NCI-H2081 treated with DMSO at 0.1 percent for 48 hours (cell line): ENCODE measurements at places on chromosomes 5 and 9.

- no peak for DNase-seq
Observed at GRCh38 chr9:130965680-130966079, 26.6 kb upstream of the FIBCD1 start.

DNA sequence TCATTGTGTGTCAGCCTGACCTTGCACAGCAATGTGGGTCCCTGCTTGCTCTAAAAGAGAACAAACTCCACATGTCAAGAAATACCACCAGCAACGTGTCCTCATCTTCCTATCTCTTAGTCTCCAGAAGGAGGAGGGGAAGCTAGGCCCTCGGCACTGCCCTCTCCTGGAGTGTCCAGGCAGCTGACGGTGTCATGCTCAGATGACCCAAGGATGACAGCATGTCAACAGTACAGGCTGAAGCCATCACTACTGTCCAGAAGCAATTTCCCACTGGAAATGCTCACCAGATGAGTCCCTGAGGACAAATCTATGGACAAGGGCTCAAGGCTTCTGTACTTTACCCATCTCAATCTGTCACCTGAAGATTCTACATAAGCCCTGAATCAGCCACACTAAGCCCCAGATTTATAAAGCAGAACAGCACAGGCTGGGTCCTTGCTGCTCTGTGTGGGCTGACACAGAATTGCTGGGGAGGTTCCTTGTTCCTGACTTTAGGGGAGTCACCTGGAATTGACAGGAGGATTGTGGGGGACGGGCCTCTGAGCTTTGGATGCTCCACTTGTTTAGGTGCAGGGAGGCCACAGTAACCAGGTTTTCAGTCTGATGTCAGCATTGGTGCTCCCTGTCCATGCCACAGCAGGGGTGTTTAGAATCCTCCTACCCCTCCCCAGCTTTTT lies 210.2 kb downstream of the DAB2IP start:
- no peak for DNase-seq

DNA sequence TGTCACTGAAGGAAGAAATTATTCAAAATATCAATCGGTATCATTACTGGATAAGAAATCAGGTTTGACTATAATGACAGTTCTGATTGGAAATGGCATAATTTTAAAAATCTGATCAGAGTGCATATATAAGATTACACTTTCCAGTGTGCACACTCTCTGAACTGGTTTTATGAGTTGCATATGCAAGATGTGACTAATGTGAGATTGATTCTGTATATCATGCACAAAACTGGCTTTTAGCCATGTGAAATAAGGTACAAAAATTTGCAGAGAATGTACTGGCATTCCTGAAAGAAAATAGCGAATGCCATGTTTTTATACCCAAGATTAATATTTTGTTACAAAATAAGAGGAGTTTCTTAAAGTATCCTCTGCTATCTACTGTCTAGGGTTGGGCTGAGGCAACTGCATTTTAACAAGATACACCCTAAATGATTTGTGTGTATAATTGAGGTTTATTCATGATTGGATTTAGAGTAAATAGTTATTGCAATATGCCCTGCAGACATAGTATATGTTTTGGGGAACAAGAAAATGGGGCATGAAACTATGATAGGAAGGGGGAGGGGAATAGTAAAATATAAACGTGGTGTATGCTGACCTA lies 70.7 kb downstream of the LNPEP start:
- no peak for DNase-seq

DNA sequence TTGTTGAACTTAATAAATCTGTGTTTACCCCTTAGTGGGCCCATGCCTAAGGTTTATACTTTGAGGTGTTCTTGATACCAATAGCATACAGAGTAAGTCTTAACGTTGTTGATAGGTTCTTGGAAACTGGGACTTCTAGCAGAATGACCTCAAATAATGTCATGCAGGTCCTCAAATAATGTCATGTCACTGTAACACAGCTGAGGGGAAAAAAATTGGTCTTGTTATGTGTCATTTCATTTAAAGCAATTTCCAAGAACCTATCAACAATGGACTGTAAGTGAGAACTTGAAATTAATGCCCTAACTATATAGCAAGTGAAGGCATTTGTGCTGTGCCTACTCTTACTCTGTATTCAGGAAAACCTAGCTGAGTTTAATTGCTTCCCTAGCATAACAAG lies 7.2 kb downstream of the DNAJA1 start:
- no peak for DNase-seq

GRCh38 chr5:175548626-175549311 lies 70.4 kb downstream of the SFXN1 start:
- DNase-seq: no peak

DNA sequence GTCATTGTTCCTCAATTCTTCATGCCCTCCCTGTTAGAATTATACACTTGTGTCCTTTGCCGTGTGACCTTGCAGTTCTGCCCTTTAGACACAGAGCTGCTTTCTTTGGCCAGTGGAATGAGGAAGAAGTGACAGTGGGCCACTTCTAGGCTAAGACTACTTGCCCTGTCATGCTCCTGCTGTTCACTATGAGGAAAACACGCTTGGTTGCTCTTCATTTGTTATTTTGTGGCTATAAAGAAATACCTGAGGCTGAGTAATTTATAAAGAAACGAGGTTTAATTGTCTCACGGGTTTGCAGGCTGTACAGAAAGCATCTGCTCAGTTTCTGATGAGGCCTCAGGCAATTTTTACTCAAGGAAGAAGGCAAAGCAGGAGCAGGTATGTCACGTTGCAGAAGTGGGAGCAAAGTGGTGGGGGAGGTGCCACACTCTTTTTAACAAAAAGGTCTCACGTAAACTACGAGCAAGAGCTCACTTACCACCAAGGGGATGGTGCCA lies 279.1 kb upstream of the DMAC1 start:
- no peak for DNase-seq

- no peak for DNase-seq
Observed at GRCh38 chr5:80632700-80633099, 21.8 kb upstream of the MSH3 start.

GRCh38 chr9:18350995-18351595 lies 122.9 kb upstream of the ADAMTSL1 start:
- DNase-seq: no peak

DNA sequence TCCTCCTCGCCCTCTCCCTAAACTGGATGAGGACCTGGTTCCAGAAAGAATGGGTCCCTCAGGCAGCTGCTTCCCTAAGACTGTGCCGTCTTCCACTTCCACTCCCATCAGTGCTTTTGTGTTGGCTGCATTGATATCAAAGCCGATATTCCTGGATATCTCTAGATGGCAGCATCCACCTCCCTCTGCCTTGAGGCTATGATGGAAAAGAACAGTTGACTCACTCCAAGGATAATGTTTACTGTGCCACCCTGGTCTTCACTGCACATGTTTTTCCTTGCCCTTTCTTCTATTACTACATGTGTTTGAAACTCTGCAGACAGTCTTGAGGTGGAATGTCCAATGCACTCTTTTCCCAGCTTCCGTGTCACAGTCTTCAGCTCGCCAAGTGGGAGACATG lies 211.6 kb downstream of the MAST4 start:
- DNase-seq: no peak

- DNase-seq: no peak
Observed at GRCh38 chr5:22850981-22851380, 2.2 kb downstream of the CDH12 start.

GRCh38 chr9:81574405-81574804 lies 114.9 kb downstream of the TLE1 start:
- no peak for DNase-seq

DNA sequence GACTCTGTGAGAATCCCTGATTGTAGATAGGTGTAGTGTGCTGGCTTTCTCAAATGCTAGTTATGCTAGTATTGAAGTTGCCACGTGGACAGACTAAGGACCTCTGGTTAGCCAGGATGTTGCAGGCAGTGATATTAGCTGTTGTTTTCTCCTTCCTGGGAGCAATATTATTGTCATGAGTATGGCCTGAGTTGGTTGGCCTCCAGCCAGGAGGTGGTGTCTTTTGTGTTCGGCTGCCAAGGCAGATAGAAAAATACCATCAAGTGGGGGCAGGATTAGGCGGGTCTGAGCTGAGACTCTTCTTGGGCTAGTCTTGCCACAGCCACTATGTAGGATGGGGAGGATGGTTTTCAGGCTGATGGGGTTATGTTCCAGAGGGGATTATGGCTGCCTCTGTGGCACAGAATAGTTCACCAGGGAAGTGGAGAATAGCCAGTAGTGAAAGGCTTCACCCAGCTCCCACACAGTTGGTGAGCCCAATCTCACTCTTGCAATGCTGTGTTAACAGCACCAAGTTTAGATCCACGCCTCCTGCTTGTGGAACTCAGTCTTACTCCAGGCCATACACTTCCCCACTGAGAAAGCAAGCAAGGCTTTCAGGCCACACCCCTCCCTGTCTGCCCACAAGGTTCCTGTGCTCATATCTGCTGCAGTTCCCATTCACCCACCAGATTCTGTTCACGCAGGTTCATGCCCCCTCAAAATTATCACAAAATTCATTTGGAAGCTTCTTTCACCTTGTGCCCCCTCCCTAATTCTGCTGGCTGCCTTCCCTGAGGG lies 31.2 kb downstream of the GHR start:
- DNase-seq: no peak

DNA sequence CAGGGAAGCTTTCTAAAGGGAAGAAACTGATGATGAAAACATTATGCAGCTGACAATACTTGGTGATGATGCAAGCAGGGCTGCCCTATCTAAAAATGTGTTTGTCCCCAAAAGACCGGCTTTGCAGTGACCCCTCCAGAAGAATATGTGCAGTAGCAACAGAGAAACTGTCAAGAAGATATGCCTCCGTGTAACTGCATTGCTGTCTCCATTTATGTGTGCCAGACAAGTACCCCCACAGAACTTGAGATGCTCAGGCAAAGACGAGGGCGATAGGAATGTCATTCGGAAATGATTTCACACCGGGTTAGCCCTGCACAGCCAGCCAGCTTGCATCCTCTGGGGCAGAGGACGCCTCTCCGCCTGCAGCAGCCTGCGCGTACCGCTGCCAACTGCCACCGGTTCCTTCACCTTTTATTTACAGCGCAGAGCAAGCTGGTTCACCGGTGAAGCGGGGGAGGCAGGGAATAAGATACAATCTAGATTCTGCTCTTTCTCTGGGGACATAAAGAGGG lies 2.0 kb downstream of the GABBR2 start:
- DNase-seq: no peak

DNA sequence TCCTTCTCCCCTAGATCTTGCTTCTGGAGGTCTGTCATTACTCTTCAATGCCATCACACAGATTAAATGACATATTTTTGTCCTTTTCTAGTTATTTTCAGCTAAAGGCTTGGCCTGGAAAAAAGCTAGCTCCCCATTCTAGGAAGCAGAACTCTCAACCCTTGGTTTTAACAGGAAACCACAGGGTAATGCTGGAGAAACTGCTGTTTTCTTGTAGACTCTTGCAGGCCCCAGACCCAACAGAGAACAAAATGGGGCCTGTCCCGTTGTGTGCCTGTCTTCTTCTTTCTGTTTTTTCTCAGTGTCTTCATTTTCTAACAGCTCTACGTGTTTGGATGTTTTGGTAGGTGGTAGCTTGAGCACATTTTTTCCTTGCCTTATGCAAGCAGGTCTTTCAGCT lies 21.5 kb downstream of the DCANP1 start:
- no peak for DNase-seq

GRCh38 chr5:36529142-36529541 lies 77.3 kb upstream of the SLC1A3 start:
- no peak for DNase-seq

- DNase-seq: no peak
Observed at GRCh38 chr5:62046191-62046590, 259.8 kb upstream of the KIF2A start.

DNA sequence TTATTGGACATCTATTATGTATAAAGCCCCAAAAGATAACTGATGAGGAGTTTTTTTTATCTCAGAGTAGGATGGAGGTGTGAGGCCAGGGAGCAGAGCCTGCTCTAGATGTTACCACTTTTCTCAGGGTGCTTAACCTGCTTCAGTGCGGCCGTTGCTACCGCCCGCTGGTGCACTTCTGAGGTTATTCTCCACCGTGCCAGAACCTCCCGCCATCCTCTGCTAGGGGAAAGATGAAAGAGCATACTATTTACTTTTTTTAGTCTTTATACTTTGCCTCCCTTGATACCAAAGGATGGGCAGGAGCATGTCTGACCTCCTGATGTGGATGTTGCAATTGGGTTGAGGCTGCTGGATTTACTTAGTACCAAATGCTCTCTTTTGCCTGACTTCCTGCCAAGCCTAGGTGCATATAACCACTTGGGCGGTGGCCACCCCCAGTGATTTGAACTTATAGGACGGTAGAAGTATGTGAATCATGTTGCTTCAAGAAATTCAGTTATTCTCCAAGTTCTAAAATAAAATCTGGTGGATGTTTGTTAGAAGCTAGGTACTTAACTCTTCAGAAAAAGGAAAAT lies 71.1 kb upstream of the HSPB3 start:
- DNase-seq: no peak

DNA sequence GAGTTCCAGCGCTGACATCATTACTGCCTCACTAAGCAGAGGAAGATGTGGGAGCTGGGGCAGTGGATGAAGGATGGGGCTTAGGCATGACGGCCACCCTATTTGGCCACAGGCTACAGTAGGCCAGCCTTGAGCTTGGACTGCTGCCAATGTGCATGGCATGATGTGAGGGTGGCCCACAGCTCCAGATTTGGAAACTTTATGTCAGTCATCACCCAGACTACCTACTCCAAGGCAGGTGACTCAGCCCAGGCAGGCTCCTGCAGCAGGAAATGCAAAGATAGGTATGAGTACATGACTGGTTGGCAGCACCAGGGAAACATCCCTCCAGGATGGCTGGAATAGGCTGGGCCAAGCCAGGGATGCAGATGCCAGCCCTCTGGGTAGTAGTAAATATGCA lies 303.6 kb downstream of the SPOCK1 start:
- no peak for DNase-seq

DNA sequence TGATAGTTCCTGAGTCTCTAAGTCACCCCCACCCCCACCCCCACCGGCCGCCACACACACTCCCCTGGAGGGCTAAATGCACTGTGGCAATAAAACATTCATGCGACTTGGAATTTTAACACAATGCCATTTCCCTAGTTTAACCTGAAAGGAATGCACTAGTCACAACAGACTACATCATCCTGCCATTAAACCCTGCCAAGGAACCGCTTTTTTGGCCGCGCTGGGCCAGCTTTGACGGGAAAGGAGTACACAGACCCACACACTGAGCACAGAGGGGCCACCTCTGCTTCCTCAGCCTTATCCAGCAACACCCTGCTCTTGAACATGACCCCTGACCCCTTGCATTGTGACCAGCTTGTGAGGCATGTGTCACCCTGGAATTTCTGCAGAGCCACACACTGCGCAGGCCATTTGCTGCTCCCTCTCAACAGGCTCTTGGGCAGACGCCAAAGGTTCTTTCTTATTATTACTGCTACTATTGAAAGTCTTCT lies 165.3 kb downstream of the BNC2 start:
- DNase-seq: no peak
